ENCODE measurements at places on chromosomes 13 and 19. TPM values are rescaled to one million over a fixed set of nuclear protein-coding genes. Genes with fewer than 3 reads are reported as not detected.
A peak's percentile ranks its signal among the peaks of the same experiment; 100 is the strongest.

GRCh38 chr19:8585894-8586750, 8.9 kb upstream of the MYO1F start:
- DNase-seq: peak; percentile 89

DNA sequence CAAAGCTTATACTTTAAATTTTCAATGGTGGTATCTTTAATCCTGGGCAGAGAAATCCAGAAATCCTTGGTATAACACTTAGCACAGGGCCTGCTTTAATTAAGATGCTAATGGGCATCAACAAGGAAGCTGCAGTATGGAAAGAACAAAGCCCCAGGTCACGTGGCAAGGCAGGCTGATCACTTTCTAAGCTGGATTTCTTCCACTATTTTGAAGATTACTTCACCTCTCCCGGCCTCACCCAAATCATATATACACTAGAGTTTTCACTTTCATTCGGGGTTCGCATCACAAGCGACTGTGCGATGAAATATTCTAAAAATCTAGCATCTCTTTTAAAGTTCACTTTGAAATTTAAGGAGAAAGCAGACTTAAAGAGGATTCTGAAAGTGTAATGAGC, 71.8 kb downstream of the STARD13 start:
- no peak for DNase-seq

GRCh38 chr13:24068472-24068871, 92.0 kb upstream of the SPATA13 start:
- DNase-seq: no peak

GRCh38 chr13:112056739-112057438, 10.1 kb upstream of the SOX1 start:
- peak; percentile 57 for DNase-seq

ZNF135 gene
- total RNA-seq: 4.2 TPM

DNA sequence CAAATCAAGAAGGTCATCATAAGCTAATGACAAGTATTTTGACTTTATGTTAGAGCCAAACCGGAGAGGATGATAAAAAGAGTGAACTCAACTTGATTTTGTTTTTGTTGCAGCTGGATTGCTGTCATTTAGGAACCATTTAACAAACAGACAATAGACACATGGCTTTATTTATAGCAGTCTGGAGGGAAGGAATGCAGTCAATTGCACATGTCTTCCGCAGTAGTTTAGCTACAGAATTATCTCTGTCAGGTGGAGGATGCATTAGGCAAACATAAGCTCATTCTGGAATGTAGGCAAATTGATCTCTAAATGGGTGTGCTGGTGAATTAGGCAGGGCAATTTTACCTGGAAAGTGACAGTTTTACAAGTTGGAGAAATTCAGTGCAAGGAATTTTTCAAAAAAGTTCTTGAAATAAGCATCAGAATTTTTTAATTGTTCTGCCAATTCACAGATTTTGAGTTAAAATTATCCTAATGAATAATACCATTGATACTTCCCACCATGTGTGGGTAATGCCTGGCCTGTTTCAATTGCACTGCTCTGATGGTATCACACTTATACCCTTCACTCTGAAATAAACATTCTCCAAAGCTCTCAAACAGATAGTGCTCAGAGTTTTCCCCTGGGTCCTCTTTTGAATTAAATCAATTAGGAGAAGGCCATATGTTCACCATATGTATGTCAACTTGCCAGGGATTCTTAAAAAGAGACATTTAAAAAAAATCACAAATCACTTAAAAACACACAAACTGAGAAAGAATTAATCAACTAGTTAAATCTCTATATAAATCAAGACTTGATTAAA, 318.3 kb downstream of the NDFIP2 start:
- no peak for DNase-seq

DNA sequence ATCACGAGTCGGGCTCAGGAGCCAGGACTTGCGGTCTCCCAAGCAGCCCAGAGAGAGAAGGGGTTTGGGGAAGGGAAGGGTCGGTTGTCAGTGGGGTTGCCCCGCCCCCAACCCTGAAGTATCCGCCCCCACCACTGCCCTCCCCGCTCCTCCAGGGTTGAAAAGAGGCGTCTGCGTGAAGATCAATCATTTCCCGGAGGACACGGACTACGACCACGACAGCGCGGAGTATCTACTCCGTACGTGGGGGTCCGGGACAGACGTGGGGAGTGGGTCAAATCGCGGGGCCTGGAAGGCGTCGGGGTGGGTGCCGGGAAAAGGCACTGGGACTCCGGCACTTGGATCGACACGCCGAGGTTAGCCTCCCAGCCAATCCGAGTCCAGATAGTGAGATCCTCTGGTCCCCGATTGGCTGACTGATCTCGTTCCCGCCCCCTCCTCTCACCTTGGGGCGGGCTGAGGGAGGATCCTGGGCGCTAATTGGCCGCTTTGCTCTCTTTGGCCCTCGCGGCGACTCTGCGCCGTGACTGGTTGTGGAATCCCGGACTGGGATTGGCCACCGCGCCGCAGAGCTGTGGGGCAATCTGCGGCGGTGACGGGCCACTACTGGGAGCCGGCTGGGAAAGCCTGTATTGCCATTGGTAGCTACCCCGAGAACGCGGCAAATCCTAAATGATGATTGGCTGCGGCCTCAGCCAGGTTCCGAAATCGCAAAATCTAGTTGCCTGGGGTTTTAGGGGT, 13.3 kb upstream of the CACNG6 start:
- DNase-seq: peak; percentile 82

DNA sequence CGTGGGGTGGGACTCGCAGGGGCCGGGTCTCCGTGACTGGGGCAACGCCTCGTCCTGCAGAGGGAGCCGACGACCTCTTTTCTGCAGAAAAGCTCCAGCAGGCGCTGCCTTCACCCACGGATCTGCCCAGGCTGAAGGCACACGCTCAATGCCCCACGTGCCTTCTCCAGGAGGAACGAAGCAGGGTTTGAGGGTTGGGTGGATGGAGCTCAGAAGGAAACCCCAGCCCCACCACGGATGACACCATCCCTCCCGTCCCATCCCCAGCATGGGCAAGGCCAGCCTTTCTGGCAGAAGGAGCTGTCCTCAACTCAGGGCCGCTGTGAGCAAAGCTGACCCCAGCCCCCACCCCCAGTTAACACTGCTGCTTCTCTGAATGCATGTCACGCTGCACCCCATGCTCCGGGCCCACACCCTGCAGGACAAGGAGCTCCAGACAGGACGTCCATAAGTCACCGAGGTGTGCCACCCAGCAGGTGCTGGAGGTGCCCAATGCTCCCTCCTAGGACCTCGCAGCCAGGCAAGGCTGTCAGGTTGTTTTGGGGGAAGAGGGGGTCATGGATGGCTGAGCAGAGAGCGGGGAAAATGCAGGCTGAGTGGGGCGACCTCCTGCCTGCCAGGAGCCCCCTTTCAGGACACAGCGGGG, 7.4 kb downstream of the C19orf25 start:
- no peak for DNase-seq

KLF16 gene
- total RNA-seq: 14.1 TPM

GRCh38 chr13:101916108-101916774, 463.8 kb downstream of the ITGBL1 start:
- no peak for DNase-seq

Measured in cardiac septum (tissue), 1 donor.